Activated naive CD4-positive, alpha-beta T cell treated with Interleukin-2 at 50 U/mL for 16 hours (primary cell): ENCODE measurements at places on chromosomes 1 and 21.

GRCh38 chr1:218557731-218558130 is 212.6 kb downstream of the TGFB2 start:
- no peak for DNase-seq

- no peak for DNase-seq
Measured at GRCh38 chr1:227961651-227962466, 14.1 kb upstream of the WNT9A start.

- DNase-seq: no peak
Measured at GRCh38 chr1:47558601-47559593, 121.1 kb downstream of the FOXD2 start.

DNA sequence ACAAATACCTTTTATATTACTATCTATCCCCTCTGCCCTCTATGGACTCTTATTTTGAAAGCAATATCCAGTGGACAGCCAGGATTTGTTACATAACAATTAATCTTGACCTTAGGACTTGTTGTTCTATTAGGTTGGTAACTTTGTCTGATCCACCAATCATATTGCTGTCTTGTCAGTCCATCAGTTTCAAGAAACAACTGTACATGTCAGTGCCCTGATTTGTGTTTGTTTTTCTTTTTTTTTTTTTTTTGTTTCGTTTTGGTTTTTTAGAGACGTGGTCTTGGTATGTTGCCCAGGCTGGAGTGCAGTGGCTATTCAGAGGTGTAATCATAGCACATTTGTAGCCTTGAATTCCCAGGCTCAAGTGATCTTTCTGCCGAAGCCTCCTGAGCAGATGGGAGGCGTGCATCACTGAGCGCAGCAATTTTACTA is 1.5 kb upstream of the SCP2 start:
- no peak for DNase-seq

GRCh38 chr21:42455196-42455595 is 40.8 kb downstream of the RSPH1 start:
- no peak for DNase-seq

DNA sequence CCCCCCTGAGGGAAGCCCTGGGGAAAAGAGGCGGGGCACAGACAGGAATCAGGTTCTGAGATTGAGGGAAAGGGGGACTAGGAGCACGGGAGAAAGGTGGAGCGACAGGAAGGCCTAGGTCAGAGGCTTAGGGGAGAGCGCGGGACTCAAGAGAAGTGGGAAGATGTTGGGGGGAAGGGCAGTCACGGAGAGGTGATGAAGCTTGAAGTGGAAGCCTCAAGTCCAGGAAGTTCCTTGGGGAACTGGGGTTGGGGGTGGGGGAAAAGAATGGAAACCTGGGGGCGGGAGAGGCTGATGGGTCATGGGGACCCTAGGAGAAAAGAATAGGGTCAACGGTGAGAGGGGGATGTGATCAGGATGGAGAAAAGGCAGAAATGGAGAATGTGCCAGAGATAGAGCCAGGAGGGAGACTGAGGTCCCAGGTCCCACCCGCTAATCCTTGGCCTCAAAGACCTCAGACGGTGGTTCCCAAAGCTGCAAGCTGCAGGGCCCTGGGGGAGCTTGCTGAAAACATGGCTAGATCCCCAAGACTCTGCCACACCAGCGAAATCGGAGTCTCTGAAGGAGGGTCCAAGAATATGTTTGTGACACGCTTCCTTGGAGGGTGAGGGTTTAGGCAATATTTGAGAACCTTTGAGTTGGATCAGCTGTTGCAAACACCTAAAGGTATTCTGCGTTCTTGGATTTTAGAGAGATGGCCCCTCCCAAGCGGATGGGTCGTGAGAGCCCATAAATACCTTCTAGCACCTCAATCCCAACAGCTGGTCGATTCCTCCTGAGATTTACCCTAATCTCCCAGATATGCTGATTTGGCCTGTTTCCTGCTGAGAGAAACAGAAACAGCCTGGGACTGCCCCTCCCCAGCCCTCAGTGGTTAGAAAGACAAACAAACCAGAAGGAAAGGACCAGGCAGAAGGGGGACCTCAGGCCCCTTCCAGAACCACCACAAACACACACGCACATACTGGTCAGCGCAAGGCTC is 3.6 kb downstream of the C1orf232 start:
- DNase-seq: no peak

DNA sequence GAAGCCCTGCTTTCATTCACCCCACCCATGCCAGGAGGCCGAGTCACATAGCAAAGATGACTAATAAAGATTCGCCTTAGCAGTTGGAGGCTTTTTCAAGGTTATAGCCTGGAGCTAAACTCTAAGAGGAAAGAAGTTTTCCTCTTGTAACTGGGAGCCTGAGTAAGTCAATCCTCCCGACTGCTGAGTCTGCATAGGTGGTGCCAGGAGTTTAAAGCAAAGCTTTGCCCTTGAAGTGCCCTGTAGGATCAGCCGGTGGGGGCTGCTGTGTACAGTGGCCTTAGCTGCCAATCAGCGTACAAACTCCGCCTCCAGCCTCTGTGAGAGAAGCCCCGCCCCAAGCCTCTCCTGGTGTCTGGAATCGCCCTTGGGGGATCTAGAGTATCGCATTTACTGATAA is 147.5 kb upstream of the SPATA6 start:
- DNase-seq: no peak

GRCh38 chr1:208670778-208671177 is 426.6 kb upstream of the PLXNA2 start:
- no peak for DNase-seq

DNA sequence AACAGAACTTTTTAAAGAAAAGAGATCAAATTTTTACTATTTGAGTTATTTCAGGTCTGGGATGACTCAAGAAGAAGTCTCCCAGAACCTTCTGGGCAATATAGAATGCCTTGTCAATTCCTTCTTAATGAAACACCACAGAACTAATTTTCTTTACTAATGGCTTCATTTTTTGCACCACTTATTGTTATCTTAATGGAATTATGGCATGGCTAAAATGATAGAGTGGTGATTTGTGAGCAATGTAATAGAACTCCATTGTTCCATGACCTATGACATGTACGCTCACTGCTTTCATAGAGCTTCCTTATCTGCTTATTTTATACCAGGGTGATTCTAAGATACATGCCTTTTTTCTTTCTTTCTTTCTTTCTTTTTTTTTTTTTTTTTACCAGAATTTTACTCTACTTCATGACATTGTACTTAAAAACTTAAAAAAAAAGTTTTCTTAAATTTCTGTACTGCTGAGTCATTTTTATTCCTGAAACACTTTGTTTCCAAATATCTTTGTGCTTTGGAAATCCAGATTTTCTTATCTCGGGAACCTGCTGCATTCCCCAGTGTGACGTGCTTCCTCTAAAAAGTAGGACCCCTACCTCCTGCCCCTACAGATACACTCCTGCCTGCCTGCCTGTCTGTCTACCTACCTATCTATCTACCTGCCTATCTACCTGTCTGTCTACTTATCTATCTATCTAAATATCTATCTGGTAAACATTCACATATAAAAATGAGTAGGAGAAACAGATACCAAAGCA is 284.9 kb downstream of the PBX1 start:
- no peak for DNase-seq

DNA sequence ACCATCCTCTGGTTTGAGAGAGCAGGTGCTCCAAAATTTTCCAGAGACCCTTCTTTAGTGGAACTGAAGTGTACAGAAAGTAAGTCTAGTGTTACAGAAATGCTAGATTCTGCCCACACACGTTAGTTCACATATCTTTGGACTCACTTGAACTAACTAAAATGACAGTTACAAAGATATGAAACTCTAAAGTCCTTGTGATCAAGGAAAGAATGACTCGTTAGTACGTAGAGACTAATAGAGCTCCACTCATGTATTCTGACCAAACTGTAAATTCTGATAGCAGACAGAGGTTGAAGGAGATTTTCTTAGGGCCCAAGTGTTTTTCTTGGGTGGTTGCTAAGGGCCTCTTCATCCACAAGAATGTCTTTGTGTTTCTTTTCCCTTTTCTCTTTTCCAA is 491.5 kb upstream of the B3GALT2 start:
- DNase-seq: no peak

DNA sequence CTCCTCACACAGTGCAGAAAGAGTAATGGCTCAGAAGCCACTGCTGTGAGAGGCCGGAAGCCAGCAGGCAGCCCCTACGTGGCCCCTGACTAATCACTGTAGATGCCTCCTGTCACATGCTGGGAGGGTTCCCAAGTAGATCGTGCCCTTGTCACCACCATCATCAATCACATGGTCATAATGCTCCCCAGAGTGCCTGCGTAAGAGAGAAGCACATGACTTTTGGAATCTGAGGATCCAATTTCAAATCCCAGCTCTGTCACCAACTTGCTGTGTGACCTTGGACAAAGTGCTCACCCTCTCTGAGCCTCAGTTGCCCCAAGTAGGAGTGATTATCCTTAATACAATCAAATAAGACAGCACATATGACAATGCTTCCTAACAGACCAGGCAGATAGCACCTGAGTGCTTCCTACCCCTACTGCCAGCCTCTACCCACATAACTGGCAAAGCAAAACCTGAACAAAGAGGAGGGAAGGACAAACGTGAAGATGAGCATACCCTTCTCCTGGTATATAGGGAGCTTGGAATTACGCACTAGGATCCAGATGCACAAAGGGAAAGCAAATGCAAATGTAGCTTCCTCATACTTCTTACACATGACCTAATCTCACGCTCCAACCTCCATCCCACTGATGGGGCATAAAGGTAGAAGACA is 65.7 kb downstream of the SDC3 start:
- DNase-seq: no peak

GRCh38 chr1:214072426-214073157 is 84.8 kb downstream of the PROX1 start:
- DNase-seq: no peak

DNA sequence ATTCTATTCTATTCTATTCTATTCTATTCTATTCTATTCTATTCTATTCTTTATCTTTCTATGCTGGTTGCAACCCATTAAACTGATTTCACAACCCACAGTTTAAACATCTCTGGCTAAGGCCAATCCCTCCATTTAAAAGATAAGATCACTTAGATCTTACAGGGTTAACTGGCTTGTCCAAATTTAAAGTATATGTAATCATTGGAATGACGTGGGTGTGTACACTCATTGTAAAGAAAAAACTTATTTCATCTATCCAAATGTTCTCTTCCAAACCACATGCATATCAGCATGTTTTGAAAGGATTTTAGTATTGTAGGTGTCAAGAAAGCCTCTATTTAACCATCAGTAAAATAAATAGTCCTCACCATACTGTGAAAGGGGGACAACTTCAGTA is 299.6 kb upstream of the RUNX1 start:
- no peak for DNase-seq

- no peak for DNase-seq
Measured at GRCh38 chr1:182939413-182939812, 13.6 kb downstream of the SHCBP1L start.

GRCh38 chr1:158026651-158027050 is 33.2 kb downstream of the KIRREL1 start:
- DNase-seq: no peak

- DNase-seq: no peak
Measured at GRCh38 chr1:157272729-157273524, 134.7 kb upstream of the ETV3 start.

GRCh38 chr1:17372955-17373354 is 959 bp downstream of the PADI6 start:
- DNase-seq: no peak

- no peak for DNase-seq
Measured at GRCh38 chr21:35035581-35035980, 13.5 kb downstream of the RUNX1 start.

- DNase-seq: no peak
Measured at GRCh38 chr1:85746777-85747176, 38.5 kb upstream of the ZNHIT6 start.

GRCh38 chr21:45258466-45258865 is 29.2 kb downstream of the POFUT2 start:
- DNase-seq: no peak

GRCh38 chr1:236888126-236888525 is 93.0 kb downstream of the MTR start:
- no peak for DNase-seq

DNA sequence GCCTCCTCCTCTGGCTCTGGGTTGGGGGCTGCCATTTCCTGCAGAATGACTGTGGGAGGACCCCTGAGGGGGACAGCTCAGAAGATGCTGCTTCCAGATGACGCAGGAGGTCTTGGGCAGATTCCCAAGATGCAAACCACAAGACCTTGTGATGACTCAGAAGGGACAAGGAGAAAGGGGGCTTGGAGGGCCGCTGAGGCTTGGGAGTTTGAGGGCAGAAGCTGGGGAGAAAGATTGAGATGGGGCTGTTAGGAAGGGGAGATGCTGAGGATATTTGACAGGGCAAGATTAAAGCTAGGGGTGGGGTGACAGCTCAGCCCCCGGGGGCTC is 7.5 kb downstream of the PTPRU start:
- no peak for DNase-seq

DNA sequence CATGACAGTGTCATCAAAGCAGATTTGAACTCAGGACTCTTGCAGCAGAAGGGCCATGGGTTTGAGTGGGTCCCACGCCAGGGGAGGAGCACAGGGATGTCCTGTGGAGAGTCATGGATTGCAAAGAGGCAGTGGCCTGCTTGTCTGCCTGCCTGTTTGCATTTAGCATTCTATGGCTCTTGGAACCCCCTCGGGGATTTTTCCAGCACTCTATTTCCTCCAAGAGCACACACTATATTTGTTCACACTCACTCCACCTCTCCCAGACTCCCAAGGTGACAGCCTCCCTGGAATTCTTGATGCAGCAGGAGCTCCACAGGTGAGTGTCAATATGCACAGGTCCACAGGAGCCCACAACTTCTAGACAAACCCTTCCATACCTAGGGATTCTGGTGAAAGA is 73.1 kb upstream of the LRRN2 start:
- no peak for DNase-seq

DNA sequence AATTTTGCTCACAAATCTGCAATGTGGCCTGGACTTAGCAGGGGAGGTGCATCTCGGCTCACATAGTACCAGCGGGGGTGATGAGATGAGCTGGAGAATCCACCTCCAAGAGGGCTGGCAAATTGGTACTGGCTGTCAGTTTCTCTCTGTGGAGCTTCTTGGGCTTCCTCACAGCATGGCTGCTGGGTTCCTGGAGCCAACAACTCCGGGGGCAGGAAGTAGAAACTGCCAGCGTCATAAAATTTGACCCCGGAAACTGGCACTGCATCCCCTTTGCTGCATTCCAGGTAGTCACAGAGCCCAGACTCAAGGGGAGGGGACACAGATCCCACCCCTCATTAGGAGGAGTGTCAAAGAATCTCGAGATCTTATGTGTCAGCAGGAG is 17.0 kb upstream of the TNFRSF1B start:
- DNase-seq: no peak
